ENCODE measurements at places on chromosomes 4 and X.

DNA sequence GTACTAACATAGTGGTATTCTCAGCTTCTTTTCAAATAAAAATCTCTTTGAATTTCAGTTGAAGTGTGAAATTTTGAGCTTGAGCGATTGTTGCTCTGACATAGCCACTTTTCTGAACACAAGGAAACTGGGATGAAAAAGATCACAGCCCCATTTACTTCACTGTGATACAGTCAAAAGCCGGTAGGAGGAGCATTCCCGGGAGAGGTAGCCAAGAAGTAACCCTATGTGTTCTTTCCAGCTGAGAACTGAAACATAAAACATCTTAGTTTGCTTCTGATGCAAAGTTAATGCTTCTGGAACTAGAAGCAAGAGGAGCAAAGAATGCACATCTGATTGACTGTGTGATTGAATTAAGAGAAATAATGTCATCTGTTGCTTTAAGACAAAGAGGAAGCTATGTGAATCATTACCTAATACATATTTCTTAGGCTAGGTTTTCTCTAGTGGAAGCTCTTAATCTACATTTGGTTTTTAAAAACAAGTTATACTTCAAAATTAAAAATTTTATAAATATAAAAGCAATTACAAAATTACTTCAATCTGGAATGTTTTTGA lies 88.3 kb upstream of the UNC5C start:
- no peak for DNase-seq

GRCh38 chrX:13828392-13828791 lies 11.5 kb upstream of the GPM6B start:
- no peak for DNase-seq

DNA sequence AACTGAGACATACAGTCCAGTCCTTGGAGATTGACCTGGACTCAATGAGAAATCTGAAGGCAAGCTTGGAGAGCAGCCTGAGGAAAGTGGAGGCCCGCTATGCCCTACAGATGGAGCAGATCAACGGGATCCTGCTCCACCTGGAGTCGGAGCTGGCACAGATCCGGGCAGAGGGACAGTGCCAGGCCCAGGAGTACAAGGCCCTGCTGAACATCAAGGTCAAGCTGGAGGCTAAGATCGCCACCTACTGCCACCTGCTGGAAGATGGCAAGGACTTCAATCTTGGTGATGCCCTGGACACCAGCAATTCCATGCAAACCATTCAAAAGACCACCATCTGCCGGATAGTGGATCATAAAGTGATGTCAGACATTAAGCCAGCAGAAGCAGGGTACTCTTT lies 20.4 kb upstream of the FRMPD3 start:
- peak; percentile 43 for DNase-seq

- DNase-seq = no peak
These were observed 88.0 kb downstream of the RAB28 start for GRCh38 chr4:13396161-13396560.

- DNase-seq = no peak
These were observed 2214.5 kb upstream of the TENM3 start for GRCh38 chr4:180028682-180029081.

DNA sequence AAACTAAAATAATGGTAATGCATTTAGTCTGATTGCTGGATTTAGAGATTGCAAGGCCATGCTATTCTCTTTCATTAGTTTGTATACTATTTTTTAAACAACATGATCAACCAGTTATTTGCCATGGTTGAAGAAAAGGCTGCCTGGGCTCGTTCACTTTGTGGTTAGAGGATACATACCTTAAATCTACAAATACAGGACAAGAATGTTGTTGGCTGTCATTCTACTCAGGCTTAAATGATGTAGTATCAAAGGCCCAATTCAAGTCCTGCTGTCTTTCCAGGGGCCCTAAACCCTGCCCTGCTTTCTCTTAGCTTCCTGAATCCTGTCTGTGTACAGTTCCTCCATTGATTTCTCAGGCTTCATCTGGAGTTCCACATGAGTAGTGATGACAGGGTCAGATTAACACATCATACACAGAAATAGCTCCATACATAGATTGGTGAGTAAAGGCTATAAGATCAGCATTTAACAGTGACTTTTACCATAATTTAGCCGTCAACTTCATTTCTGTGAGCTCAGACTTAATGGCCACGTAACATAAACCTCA lies 114.9 kb upstream of the GPRIN3 start:
- peak; percentile 68 for DNase-seq

DNA sequence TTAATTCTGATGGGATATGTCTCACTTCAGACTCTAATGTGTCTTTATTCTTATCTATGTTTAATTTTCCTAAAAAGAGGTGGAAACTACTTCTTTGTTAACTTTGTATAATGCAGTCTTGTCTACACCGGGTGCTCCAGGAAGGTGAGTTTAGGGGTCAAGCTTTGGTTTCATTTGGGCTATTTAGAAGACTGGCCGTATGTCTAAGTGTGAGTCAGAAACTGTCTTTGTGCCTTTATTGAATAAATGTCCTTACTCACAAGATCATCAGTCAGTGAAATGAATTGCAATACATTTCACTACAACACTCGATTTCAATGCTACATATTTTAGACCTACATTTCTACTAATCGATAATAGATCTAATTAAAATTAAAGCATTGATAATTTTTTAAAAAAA lies 56.2 kb downstream of the PROM1 start:
- DNase-seq = no peak

- no peak for DNase-seq
These were observed 48.0 kb downstream of the PHKA2 start for GRCh38 chrX:18935893-18936292.

DNA sequence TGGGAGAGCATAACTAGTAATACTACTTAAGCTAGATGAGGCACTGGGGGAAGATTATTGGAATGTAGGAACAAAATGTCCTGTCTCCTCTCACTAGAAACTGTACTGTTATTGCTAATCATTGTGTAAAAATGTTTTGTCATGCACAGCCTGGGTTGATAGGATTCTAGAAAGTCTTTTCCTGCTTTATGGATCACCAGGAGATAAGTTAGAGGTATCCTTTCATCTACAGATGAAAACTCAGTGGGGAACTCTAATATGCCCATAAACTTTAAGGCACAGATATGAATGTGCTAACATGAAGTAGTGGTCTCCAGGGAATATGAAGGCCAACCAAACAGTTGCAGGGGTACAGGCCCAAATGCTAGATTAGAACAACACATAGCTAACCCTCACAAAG lies 57.5 kb downstream of the SRPX start:
- DNase-seq = no peak

GRCh38 chrX:153653556-153653955 lies 6.6 kb downstream of the DUSP9 start:
- DNase-seq = no peak

DNA sequence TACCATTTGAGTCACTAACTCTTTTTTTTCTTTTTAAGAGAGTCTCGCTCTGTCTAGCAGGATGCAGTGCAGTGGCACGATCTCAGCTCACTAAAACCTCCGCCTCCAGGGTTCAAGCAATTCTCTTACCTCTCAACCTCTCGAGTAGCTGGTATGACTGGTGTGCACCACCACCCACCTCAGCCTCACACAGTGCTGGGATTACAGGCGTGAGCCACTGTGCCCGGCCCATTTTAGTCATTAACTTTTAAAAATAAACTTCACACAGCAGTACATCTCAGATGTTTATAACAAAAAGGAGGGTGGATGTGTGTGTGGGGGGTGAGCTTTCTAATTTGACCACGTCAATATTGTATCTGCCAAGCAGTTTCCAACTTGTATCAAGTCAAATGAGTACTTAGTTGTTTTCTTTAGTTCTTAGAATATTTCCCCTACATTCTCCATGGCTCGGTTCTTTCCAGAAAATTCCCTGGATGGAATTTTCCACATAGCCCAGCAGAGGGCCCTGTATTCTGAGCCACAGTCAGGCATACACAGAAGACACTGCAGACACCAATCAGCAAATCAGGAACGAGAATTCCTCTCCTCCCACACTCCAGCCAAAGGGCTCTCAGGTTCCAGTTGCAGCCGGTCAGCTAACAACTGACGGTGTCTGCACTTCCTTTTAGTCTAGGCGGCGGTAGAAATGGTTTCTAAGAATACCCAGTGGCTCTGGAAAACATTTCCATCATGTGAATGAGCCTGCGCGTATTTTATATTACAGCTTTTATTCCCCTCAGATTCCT lies 20.1 kb upstream of the ARAF start:
- DNase-seq = peak; percentile 80

DNA sequence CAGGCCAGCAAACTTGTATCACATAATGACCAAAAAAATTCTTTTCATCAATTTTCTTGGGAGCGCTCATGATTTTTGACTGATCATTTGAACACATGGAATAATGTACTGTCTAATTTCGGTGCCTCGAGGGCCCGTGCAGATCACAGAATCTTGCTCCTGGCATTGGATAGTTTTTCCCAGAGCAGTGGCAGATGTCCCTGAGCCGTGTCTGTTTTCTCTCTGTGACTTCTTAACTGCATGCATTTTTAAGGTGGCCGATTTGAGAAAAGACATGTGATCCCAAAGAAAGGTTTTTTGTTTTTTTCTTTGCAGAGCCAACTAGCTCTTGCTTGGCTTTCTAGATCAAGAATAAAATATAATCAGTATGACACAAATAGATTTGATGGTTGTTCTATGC lies 19.7 kb downstream of the GPRIN3 start:
- no peak for DNase-seq

DNA sequence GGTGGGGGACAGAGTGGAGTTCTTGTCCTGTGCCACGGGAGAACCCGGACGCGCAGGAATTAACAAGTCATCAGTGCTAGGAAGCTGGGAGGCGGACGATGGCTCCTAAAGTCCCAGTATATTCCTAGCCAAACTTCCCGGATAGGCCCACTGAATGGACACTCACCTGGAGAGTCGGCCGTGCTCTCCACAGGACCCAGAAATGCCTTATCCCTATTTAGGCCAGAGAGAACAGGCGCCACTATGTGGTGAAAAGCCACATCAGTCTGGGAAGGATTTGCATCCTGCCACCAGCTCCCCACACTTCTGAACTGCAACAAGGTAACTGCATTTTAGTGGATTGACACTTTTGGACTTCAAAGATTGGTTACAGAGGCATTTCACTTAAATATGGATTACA lies 1.1 kb downstream of the CFAP299 start:
- no peak for DNase-seq

GRCh38 chr4:88211473-88212252 lies 53.2 kb upstream of the ABCG2 start:
- peak; percentile 82 for DNase-seq

- no peak for DNase-seq
These were observed 467.9 kb downstream of the PCDH11X start for GRCh38 chrX:92247076-92247475.

DNA sequence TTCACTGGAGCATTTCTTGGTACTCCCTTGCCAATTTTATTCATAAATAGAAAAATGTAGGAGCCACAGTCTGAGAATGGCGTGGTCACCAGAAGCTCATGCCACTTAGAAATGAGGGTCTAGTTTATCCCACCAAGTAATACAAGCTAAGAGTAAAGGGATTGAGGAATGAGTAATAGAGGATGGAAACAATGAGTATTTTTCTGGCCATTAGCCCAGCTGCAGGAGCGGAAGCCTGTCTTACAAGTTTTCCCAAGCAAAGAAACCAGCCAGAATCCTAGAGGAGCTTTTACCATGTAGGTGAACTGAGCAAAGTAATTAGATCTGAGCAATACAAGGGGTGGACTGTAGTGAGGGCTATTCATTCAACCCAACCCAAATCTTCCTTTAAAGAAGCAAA lies 160.7 kb upstream of the NPY2R start:
- no peak for DNase-seq

DNA sequence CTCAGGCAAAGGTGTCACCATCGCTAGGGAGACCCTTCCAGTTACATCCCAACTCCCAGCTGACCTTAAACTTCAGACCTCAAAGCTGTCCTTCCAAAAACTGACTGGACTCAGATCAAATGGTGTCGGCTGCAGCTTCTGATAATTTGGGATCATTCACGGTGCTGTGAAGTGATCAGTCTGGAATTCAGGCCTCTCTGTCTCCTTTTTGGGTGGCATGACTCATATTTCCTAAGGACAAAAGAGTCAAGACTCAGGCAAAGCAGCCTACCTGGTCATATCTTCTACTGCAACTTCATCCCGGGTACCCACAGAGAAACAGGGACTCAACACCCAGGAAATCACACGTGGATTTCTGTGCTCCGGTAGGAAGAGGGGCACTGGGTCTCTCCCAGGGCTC lies 87.6 kb downstream of the SORCS2 start:
- no peak for DNase-seq

DNA sequence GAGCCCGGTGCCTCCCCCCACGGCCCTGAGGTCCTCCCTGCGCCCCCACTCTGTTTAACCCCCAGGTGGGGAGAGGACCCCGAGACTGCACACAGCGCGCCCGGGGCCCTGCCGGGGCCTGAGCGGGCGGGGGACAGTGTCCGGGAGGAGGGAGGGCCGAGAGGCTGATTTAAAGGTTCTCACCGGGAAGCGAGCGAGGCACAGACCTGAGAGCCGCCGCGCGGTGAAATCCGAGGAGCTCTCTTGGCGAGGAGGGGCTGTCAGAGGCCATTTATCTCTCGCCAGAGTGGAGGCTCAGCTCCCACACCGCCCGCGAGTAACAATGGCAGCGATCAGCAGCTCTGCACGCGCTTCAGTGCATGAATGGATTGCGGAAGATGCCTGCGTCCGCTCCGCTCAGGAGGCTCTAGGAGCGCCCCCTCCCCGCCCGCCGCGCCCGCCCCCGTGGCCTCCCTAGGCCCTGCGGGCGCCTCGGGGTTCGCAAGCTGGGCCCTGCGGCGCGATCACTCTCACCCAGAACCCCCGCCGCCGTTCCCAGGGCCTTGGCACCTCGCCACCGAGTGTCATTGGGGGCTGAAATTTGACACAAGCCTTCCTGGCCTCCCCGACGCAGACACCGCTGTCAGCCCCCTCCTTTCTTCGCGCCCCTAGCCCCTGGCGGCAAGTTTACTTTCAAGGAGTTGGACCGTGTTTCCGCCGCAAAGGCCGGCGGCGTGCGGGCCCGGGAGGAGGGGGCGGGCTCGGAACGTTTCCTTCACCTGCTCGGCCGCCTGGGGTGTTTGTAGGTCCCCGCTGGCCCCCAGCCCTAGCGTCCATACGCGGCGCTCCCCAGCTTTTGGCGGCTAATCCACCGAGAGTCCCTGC lies 48.7 kb upstream of the BCOR start:
- peak; percentile 59 for DNase-seq

GRCh38 chrX:123217077-123217476 lies 33.0 kb downstream of the GRIA3 start:
- DNase-seq = no peak

DNA sequence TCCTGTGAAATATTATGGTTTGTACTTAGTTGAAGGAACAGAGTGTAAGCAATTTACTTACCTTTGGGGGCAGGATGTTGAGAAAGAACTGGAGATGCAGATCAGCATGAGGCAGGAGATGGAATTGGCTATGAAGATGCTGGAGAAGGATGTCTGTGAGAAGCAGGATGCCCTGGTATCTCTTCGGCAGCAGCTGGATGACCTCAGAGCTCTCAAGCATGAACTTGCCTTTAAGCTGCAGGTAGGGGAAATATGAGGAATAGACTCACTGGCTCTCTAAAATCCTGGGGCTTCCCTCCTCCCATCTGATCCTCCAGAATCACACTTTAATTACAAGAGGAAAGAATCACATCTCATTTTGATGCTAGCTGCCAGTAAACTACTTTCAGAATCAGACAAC lies 51.0 kb downstream of the GRSF1 start:
- no peak for DNase-seq

Data from suppressor macrophage treated with lipopolysaccharide for 1 hour (primary cell).